ENCODE measurements at places on chromosomes 2 and 18. TPM values are rescaled to one million over a fixed set of nuclear protein-coding genes. Genes with fewer than 3 reads are reported as not detected.
A peak's percentile ranks its signal among the peaks of the same experiment; 100 is the strongest.

Gene ELOA2
- total RNA-seq, result not detected

DNA sequence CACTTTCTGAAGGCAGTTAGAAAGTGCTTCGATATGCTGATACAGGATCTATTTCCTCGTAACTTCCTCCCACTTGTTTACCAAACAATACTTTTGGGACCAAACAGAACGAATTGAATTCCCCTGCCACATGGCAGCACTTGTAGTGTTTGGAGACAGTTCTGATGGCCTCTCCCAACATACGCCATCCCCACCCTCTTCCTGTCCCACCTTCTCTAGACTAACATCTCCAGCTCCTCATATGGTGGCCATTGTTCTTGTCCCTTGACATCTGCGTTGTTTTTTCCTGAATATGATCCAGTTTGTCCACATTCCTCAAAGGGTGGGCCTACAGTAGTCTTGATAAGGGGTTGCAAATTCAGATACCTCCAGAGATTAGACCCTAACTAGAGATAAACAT lies 53.4 kb upstream of the ANKRD44 start:
- DNase-seq, result no peak

Gene MEP1B
- 0.30 TPM for total RNA-seq

- DNase-seq, result no peak
Observed at GRCh38 chr2:213188533-213188867, 37.1 kb upstream of the IKZF2 start.

DNA sequence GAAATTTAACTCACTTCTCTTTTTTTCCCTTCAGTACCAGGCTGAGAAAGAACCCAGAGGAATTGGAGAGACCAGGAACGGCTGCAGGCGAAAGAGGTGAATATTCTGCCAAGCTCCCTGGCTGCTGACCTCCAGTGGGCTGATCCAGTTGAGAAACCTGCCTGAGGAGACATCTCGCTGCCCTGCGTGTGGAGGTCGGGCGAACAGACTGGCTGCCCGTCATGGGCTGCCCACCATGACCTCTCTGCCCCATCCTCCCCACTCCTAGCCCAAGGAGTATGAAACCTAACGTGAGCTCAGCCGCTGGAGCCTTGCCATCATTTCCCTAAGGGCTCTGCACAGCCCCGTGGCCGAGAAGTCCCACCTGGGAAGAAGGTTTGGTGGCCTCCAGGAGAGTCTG lies 148.8 kb upstream of the SALL3 start:
- DNase-seq, result no peak

Gene ACVR1C
- 4.7 TPM for total RNA-seq

DNA sequence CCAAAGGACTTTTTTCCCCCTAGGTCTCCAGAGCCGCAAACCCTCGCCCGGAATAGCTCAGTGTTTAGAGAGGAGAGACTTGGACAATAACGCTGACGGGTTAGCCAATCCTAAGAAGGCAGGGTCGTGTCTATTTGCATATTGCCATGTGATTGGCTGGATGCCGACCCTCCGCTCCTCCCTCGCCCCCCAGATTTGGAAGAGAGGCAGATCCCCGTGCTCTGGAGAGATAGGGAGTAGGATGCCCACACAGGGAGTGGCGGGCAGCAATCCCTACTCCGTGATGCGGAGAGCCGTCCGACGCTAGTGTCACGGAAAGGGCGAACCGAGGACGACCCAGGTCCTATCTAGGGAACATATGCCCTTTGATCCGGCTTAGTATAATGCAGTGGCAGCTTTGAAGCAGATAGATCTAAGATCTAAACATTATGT lies 1.4 kb downstream of the WNT6 start:
- DNase-seq, result no peak

- DNase-seq, result no peak
Observed at GRCh38 chr2:61759005-61759404, 94.9 kb downstream of the FAM161A start.

DNA sequence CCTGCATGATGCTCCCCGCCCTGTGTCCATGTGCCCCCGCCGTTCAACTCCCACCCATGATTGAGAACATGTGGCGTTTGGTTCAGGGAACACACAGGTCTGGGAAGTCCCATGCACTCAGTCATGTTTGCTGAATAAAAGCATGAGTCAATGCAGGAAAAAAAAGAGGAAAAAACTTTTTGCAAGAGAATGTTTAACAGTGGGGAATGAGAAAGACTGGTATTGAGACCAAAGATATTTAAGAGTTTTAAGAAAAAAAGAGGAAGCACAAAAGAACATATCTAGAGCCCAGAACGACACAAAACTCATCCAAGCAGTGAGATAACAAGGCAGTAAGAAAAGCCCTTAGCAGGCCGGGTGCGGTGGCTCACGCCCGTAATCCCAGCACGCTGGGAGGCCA lies 279.2 kb upstream of the THSD7B start:
- no peak for DNase-seq

Gene HOXD12
- not detected for total RNA-seq

GRCh38 chr2:203583701-203584100 lies 48.6 kb upstream of the RAPH1 start:
- no peak for DNase-seq

DNA sequence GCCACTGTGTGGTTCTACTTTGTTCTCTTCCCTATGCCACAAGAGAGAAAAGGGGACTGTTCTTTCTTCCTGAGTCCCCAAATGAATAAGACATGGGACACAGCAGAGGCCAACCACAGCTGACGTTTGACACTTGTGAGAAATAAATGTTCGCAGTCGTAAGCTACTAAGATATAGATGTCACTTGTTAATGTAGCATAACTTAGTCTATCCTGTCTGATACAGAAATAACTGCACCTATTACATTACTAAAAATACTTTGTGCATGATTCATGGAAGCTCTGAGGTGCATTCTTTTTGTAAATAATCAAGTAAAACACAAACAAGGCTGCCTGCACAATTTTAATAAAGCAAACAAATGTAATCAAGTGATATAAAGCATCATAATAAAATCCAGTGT lies 148.8 kb downstream of the NBAS start:
- no peak for DNase-seq

- DNase-seq, result no peak
Observed at GRCh38 chr18:38923126-38923525, 1357.5 kb upstream of the CELF4 start.

Gene SPR
- total RNA-seq, result not detected

Gene CHN1
- 1.8 TPM for total RNA-seq

DNA sequence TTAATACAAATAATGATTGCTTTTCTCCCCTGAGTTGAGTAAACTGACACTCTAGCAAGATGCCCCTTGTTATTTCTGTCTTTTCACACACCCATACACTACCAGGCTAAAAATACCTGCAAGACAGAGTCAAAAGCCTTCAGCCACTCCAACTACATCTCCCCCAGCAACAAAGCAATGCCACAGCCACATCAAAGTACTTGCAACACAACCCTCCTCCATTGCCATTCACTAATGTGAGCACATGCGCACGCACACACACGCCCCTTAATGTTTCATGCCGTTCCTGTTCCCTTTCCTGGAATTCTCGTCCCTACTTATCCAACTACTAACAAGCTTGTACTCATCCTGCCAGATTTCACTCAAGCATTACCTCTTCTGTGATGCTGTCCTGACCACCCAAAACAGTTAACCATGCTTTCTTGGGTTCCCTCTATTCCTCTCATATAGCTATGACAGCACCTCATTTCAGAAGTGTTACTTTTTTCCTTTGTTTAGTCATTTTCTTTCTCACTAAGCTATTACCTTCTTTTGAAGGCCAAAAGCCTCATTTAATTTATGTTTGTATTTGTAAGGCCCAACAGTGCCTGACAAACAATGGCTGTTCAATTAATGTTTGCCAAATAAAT lies 29.6 kb downstream of the SLC25A12 start:
- DNase-seq, result peak; percentile 28

- no peak for DNase-seq
Observed at GRCh38 chr2:157751462-157752058, 122.9 kb upstream of the ACVR1C start.

GRCh38 chr2:28558158-28558820 lies 62.4 kb downstream of the PLB1 start:
- no peak for DNase-seq

Gene CYP27A1
- 0.31 TPM for total RNA-seq

Gene MOCOS
- 0.08 TPM for total RNA-seq

- DNase-seq, result no peak
Observed at GRCh38 chr2:165757906-165758675, 36.0 kb downstream of the GALNT3 start.

GRCh38 chr18:61034580-61034979 lies 298.6 kb upstream of the CDH20 start:
- DNase-seq, result no peak

- DNase-seq, result no peak
Observed at GRCh38 chr18:54233228-54233625, 8.8 kb upstream of the MBD2 start.

GRCh38 chr2:45255563-45255962 lies 246.3 kb upstream of the SIX2 start:
- DNase-seq, result no peak

DNA sequence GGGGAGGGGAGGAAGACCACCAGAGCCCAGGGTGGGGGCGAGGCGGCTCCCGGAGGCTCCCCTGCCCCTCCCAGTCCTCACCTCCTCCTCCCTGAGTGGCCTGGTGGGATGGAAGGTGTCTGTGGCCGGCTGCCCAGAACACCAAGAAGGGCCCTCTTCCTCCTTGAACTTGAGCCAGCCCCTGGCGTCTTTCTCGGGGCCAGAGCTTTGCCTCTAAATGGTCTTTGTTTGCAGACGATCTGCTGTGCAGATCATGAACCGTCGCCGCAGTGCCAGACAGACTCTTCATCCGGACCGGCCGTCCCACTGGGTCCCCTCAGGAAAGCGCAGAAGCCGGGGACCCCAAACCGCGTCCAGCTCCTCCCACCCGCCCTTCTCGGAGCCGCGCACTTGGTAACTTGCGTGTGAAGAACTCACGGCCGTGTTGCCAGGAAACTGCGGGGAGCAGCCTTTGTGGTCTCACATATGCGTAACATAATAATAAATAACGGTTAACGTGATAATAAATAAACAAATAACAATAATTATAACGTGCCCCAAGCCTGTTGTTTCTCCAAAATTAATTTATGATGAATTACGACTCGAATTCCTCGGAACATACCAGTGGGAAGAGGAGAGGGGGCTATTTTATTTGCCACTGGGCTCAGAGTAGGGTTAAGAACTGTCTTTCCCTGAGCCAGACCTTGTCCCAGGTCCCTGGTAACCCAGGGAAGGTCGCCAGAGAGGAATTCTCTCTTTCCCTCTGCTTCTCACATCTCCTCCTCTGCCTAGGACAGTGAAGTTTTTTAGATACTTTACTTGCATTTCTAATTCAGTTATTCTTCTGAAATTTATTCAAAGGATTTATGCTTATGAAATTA lies 41.0 kb downstream of the PTGR3 start:
- DNase-seq, result no peak

- no peak for DNase-seq
Observed at GRCh38 chr2:96887493-96888012, 17.7 kb upstream of the SEMA4C start.

Gene FEV
- total RNA-seq, result not detected

GRCh38 chr2:196225213-196225612 lies 53.8 kb upstream of the STK17B start:
- DNase-seq, result no peak

GRCh38 chr2:186592137-186592875 lies 2.5 kb downstream of the ITGAV start:
- no peak for DNase-seq

Data from naive thymus-derived CD8-positive, alpha-beta T cell (primary cell).